Tibial artery (tissue), 4 donors: ENCODE measurements at places on chromosomes 3 and 15.

- no peak for DNase-seq
Observed at GRCh38 chr15:27232876-27233275, 261.9 kb downstream of the GABRG3 start.

DNA sequence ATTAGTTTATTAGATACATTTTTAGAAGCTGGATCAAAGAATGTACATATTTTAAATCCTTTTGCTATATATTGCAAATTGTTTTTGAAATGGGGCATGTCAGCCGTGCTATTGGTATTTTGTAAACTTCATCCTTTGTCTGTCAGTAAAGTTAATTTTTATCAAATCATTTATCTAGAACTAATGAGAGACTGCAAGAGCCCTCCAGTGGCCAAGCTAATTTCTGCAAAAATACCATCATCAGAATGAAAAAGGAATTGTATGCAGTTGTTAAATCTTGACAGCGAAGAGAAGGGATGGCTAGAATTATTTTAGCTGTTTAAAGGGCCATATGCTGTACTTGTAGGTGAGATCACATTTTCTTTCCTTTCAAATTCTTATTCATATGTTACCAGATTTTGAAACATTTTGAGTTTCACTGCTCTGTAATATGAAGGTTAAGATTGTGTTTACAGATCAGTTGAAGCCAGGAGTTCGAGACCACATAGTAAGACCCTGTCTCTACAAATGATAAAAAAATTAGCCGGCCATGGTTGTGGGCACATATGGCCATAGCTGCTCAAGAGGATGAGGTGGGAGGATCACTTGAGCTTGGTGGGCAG lies 8.1 kb upstream of the CLDN11 start:
- DNase-seq, result no peak

GRCh38 chr3:78872195-78872594 lies 895.6 kb downstream of the ROBO1 start:
- DNase-seq, result no peak

DNA sequence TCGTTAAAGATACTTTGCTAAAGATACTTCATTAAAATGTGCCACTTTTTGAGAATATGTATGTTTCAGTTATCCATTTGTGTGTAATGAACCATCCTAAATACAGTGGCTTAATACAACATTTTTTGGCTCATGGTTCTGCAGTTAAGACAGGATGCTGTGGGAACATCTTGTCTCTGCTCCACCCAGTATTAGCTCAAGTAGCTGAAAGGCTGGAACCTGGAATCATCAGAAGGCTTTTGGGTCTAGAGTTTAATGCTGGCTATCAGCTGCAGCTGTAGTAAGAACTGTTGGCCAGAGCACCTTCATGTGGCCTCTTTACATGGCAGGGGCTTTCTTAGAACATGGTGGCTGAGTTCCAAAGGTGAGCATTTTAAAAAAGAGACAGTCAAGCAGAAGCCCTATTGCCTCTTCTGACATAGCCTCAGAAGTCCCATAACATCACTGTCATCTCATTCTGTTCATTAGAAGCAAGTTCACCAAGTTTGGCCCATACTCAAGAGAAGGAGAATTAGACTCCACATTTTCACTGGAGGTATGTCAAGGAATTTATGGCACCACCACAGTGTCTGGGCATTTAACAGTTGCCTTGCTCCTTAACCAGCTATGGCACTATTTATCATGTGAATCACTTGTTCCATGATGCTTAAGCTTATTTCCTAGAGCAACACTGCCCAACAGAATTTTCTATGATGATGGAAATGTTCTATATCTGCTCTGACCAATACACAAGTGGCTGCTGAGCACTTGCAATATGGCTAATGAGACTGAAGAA lies 70.4 kb upstream of the PDZRN3 start:
- no peak for DNase-seq

DNA sequence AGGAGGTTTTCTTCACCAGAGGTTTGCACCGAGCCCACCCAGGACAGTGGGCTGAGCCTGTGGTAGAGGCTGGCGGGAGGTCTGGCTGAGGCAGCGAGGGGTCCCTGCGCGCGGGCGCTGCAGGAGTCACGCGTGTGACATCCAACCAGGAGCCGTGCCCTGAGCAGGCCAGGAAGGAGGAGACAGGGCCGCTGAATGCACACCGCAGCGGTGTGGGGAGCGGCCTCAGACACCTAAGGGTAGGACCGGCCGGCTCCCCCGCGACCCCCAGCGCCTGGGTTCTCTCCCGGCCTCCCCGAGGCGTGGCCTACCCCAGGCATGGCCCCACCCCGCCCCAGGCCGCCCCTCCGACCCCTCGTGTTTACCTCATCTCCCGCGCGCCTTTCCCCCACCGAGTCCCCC lies 412 bp downstream of the SLC41A3 start:
- no peak for DNase-seq

DNA sequence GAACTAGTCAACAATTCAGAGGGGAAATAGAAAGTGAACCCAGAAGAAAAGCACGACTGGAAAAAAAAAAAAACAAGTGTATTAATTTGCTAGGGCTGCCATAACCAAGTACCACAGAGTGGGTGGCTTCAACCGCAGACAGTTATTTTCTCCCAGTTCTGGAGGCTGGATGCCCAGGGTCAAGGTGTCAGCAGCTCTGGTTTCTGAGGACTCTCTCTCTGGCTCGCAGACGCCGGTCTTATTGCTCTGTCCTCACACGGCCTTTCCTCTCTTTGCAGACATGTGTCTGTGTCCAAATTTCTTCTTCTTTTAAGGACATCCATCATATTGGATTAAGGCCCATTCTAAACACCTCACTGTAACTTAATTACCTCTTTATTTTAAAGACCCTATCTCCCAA lies 291.8 kb downstream of the XXYLT1 start:
- DNase-seq, result no peak

DNA sequence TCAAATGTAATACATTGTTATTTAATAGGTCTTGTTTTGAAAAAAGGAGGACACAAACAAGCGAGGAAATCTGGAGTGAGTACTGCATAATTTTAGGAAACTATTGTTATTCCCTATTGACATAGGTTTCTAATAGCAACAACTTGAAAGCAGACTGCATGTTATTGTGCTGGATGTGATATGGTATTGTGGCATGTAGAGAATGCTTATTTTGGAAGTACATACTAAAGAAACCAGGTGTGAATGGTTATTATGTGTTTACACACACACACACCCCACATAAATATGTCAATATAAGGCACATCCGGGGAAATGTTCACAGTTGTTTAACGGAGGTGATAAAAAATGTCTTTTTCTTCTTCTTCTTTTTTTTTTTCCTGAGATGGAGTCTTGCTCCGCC lies 5.9 kb upstream of the MORF4L1 start:
- no peak for DNase-seq

GRCh38 chr3:149509526-149509925 lies 35.0 kb downstream of the TM4SF4 start:
- DNase-seq, result no peak

DNA sequence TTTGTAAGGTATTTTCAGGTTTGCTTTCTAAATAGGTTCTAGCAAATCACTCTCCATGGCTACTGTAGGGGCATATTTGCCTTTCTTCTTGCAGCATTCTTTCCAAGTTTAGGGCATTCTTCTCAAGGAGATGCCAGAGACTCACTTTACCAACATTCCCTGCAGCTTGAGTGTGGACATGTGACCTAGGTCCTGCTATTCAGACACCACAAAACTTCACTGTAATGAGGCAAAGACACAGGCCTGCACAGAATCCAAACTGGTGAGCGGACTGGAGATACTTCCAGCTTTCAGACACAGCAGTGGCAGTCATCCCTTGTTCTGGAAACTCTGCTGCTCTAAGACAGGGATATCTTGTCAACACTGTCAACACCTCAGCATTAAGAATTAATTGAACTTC lies 146.4 kb upstream of the PFN2 start:
- no peak for DNase-seq

DNA sequence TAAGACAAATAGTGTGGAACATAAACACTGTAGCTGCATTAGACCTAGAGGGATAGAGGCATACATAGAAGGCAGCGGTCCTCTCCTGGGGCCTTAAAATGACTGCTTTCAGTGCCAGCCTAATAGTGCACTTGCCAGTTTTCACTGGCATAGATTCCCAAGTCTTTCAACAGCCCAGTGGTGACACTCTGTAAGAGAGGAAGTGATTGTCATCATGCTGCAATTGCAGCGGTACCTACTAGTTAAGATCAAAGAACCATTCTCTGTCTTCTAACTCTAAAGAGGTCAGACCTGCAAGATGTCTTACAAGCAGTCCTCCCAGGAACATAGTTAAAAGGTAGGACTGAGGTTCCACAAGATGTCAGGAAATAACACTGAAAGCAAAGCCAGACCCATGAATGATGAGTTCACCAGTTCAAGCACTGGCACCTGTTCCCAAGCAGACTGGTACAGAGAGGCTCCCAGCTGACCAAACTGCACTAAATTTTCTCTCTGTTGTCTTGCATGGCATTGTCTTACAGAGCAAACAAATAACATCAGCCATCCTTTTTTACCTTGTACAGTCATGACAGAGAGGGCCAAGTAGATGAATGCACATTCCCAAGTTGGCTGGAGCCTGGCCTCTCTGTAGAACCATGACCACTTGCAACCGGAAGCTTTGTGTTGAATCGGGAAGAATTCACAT lies 100.5 kb upstream of the SKOR1 start:
- DNase-seq, result no peak

DNA sequence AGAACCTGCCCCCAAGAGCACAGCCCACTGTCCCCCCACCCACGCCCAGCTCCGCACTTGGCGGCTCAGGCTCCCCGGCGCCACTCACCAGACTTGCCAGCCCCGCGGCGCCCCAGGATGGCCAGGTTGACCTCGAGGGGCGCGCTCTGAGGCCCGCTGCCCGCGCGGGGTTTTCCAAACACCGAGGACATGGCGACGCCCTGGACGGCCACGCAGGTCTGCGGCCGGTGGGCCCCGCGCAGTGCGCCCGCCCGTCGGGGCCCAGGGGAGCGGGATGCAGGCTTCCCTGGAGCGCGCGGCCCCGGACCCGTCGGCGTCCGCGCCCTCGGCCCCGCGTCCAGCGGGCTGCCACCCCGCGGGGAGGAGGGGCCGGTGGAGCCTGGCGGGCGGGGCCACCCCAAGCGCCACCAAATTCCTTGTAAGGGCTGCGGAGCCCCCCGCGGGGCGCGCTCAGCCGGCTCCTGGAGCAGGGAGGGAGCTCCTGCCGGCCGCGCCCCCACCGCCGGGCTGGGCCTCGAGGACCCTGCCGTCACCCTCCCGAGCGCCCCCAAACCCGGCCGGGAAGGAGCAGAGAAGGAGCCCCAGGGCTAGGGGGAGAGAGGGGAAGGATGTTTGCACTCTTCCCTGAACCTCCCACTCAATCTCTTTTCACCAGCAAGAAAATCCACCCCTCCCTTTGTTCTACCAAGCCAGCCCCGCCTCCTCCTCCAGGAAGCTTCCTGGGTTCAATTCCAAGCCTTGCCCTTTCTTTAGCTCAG lies at the start of gene RASL12:
Gene RASL12 (minus strand): TSS at position 347 of the 758 bp plus-strand sequence. CDS start 156 bp downstream, at position 191.
- DNase-seq, result peak; percentile 87

DNA sequence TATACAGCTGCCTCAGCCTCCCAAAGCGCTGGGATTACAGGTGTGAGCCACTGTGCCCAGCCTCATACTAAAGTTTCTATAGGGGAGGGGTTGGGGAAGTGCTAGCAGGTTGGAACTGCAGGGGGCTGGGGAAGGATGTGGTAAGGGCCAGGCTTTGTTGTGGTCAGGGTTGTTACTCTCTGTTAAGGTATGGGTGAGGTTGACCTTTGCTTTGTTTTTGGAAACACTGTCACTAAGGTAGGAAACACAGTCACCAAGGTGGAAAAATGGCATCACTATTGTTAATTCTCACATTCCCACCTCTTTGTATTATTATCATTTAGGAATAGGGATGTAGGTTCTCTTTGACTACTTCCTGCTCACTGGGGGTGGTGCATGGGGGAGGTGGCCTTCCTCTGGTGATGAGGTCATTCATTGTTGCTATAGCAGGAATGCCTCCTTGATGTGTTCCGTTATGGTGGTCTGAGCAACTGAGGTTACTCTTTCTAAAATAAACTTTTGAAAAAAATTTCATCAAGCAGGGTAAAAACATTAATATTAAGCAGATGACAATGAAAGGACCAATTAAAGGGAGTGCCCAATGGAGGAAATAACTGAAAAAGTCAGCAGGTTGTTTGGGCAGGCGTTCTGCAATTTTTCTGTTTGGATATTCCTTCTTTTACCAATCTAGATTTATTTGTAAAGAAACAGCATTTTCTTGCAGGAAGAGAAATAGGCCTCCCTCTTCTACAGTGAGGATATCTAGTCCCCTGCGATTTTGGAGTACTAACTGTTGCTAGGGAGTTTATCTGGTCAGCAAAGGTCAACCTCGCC lies 150.5 kb downstream of the WDR76 start:
- DNase-seq, result no peak

GRCh38 chr15:70932397-70932796 lies 39.8 kb downstream of the LRRC49 start:
- no peak for DNase-seq

DNA sequence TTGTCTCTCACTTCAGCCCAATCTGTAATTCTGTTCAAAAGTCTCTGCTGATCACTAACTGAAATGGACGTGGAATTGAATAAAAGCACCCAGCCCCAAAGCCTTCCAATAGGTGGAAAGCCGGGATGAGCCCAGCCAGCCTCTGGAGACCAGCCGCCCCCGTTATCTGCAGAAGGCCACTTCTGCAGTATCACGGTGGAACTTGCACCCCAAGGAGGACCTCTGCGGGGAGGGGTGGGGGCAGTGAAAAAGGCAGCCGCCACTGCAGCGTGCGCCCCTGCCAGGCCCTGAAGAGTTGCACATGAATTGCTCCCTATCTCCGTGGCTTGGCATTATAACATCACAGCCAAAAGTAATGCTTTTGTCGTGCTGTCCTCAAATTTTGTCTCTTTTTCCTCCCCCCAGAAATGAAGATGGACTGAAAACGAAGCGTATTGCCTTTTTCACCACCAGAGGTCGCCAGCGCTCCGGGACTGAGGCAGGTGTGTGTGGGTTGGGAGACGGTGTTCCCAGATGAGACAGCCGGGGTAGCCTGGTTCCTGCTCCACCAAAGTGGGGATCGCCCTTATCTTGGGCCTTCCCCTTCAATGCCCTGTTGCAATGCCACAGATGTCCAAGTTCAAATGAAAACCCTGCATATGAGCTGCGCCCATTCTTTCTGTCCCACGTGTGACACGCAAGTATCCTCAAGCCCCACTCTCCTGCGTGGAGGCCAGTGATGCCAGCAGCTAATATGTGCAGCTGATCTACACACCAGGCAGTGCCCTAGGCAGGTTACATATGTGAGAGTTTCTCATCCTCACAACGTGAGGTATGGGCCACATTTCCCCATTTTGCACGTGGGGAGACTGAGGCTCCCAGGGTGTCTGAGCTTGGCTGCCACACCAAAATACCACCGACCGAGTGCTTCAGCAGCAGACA lies 96.0 kb downstream of the LRRK1 start:
- DNase-seq, result peak; percentile 64

DNA sequence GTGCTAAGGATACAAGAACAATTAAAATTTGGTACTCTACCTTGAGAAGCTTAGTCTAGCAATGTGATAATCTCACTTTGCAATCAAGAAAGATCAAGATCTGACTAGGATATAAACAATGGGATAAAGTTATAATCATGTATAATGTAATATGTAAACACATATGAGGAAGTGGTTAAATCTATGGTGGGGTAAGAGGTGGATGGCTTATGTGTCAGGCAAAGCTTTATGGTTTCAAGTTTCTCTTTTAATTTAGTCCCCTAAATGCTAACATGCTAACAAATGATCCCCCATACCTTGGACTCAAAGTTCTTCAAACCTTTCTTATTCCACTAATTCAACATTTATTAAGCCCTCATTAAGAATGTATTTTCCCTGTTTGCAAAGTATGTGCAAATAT lies 2.5 kb downstream of the RSL24D1 start:
- no peak for DNase-seq
